ENCODE measurements at places on chromosomes 3 and 15.
A peak's percentile ranks its signal among the peaks of the same experiment; 100 is the strongest.

- no peak for DNase-seq
Observed at GRCh38 chr3:95459706-95460105, 1354.7 kb upstream of the EPHA6 start.

- no peak for DNase-seq
Observed at GRCh38 chr3:45106874-45107273, 39.3 kb downstream of the CDCP1 start.

GRCh38 chr3:71050538-71051258, 532.8 kb downstream of the FOXP1 start:
- DNase-seq, result peak; percentile 57

DNA sequence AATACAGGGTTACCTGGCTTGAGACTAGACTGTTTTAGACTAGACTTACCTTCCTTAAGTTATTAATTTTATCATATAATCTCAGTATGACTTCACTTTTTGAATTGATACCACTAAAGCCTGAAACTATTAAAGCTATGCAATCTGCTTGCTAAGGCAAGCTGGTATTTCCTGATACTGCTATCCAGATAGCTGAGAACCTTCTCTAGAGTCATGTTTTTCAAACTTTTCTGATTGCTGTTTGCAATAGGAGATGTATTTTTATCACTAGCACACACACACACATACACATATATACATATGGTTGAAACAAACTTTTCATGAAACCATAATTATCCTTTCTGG, 9.3 kb upstream of the MAGI1 start:
- no peak for DNase-seq

DNA sequence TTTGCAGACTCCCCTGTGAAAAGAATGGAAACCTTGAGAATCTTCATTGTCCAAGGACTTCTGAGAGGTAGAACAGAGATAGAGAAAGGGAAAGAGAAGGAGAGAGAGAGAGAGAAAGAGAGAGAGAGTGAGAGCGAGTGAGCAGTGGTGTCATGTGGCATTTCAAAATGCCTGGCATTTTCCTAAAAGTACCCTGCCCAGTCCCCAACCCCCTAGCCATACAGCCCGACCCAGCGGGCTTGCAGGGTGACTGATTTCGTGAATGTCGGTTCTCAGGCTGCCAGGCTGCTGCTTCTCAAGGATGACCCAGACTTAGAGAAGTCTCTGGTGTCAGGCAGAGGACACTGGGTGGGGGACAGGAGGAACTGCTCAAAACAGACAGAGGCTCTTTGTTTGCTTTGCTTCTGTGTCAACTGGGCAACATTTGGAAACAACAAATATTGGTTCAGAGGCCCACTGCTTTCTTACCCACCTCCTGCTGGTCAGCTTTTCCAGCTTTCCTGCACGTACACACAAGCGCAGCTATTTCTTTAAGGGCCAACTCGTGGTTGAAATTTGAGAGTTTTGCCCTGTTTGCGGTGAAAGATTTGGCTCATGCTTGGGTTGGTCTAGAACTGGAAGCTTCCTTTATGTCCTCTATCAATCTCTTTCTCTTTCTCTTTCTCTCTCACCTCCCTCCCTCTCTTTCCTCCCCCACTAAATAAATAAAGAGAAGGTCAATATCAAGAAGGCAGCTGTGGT, 3.7 kb upstream of the TF start:
- DNase-seq, result no peak

DNA sequence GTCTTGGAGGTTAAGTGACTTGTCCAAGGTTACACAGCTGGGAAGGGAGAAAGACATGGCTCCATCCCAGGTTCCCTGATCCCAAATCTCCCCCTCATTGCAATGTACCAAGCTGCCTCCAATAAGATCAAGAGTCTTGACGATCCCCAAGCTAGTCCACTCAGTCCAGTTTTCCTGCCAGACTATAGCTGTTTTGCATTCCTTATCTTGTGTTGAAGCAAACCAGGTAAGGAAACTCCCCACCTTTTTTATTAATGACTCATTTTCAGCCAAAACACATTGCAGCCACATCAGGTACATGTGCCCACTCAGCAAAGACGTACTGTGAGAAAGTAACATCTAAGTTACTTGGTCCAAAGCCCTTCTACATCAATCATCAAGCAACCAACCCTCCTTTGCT, 41.9 kb downstream of the LIPC start:
- no peak for DNase-seq
